ENCODE measurements at places on chromosomes 12 and 14.

- no peak for DNase-seq
These were observed 78.6 kb downstream of the TBK1 start for GRCh38 chr12:64530566-64530965.

- no peak for DNase-seq
These were observed 138.8 kb downstream of the DACT1 start for GRCh38 chr14:58776516-58776915.

- DNase-seq, result no peak
These were observed 451.3 kb downstream of the GLT1D1 start for GRCh38 chr12:129304529-129304928.

DNA sequence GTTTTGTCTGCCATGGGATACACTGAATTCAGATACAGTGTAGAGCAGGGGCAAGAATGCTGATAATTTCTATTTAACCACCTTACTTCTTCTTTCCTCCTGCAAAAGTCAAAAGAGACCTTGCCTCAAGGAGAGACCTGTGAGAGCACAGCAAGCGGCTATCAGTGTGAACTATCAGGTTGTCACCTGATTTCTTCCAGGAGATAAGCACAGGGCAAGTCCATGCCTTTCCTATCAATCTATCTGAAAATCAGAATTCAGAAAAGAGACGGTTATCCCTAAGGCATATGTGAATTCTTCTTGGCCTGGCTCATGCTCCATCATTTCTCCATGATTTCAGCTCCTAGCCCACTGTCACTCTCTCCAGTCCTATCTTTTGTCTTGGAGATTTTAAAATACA lies 128.9 kb upstream of the CCND2 start:
- no peak for DNase-seq

Measured in colonic mucosa (tissue), 4 donors.